Thoracic aorta (tissue), 2 donors: ENCODE measurements at places on chromosomes 4 and X.
A peak's percentile ranks its signal among the peaks of the same experiment; 100 is the strongest.

GRCh38 chr4:39823191-39823590 lies 125.3 kb downstream of the UBE2K start:
- DNase-seq = no peak

GRCh38 chr4:42519803-42520417 lies 122.6 kb downstream of the SHISA3 start:
- DNase-seq = no peak

GRCh38 chr4:185778307-185778706 lies 33.7 kb downstream of the SORBS2 start:
- DNase-seq = no peak

- no peak for DNase-seq
These were observed 16.4 kb downstream of the EPHA5 start for GRCh38 chr4:65653740-65654361.

GRCh38 chr4:183074288-183074990 lies 24.6 kb upstream of the WWC2 start:
- no peak for DNase-seq

GRCh38 chr4:3295837-3296624 lies 3.2 kb downstream of the RGS12 start:
- DNase-seq = no peak

GRCh38 chr4:78710536-78710935 lies 65.6 kb upstream of the BMP2K start:
- DNase-seq = no peak

- no peak for DNase-seq
These were observed 199.0 kb upstream of the CXXC4 start for GRCh38 chr4:104693601-104694201.

GRCh38 chr4:42642101-42642797 lies 14.7 kb downstream of the ATP8A1 start:
- no peak for DNase-seq

GRCh38 chr4:153773236-153773690 lies 13.4 kb upstream of the RNF175 start:
- DNase-seq = no peak

DNA sequence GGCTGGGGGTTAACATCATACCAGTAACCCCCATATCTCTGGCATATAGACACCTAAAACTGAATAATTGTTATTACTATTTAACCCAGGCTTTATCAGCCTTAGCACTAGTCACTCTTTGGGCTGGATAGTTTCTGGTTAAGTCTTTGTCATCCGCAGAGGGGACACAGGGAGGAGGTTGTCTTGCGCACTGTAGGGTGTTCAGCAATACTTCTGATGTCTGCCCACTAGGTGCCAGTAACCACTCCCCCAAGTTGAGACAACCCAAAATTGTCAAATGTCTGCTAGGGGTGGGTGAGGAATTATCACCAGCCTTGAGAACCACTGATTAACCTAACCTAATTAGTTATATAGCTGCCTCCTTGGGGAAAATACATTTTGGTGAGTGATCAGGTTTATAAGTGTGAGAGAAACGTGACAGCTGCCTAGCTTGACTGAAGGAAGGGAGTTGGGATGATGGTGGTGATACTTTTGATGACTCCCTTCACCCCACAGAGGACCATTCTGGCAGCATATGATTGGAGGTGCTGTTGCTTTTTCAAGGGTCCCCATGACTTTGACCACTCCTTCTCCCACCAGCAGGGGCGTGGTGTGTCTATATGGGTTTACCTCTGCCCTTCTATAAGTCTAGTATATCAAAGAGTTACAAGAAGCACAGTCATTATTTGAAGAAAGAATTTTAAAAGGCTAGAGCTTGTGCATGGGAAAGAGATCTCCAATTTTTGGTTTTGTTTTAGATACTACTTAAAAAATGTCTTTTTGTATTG lies 140.9 kb downstream of the STIM2 start:
- DNase-seq = no peak

DNA sequence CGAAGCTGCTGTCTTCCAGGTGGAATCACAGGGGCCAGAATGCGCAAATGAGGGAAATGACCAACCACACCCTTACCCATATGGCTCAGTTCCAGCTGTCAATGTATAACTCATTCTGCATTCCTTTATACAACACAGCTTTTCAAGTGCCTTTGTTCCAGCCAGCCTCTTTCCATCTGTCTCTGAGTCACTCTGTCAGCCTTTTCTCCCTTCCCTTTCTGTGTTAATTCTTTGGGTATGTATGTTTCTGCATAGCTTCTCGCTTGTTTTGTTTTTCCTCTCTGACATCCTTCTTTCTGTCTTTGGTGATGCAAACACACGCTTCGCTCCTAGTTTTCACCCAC lies 54.5 kb downstream of the RS1 start:
- no peak for DNase-seq

DNA sequence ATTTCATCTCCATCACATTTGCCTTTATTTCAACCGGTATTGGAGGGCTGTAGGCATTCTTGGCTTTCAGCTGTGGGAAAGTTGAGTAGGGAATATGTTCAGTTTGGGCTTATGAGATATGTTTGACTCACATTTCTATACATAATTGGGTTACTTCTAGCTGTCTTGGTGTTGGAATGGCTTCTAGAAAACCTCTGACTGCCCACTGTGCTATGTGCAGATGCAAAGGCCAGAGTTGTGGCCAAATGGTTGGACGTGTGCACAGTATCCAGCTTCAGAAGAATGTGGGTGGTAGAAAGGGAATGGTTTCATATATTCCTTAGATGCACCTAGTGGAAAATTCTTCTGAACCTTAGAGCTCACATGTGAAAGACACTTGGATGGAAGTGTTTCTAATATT lies 92.6 kb upstream of the H2AZ1 start:
- no peak for DNase-seq

GRCh38 chrX:120690344-120690743 lies 60.5 kb upstream of the C1GALT1C1 start:
- no peak for DNase-seq

DNA sequence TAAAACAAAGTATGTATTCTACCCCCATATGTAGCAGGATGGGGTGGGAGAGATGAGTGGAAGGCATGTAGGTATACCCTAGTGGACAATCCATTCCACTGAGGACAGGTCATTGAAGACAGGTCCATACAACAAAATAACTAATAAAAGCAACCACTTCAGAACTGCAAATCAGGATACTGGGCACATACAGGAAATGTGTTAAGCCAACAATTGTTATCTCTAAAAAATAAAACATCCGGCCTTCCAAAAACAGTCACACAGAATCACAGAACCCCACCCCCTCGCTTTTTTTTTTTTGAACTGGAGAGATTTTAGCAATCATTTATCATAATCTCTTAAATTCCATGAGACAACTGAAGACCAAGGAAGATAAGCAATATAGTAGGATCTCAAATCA lies 112.9 kb downstream of the FRYL start:
- DNase-seq = no peak

GRCh38 chrX:63657821-63658220 lies 127.2 kb downstream of the ARHGEF9 start:
- DNase-seq = peak; percentile 40

GRCh38 chrX:152904151-152905080 lies 6.5 kb downstream of the ZNF185 start:
- no peak for DNase-seq

GRCh38 chr4:28388471-28388870 lies 1527.8 kb downstream of the STIM2 start:
- no peak for DNase-seq

DNA sequence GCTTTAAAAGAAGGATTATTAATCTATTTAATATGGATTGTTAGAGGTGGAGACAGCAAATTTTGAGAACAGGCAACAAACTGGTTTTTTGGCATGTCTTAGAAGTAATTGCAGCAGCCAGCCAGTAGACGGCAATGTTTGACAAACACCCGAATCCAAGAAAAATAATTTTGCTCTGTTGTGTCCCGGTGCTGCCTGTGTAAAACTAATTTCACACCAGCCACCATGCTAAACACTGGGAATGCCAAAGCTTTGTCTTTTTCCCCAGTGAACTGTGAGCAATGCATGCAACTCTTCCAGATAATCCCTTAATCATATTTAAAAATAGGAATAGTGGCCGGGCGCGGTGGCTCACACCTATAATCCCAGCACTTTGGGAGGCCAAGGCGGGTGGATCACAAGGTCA lies 25.9 kb downstream of the SMIM31 start:
- no peak for DNase-seq

GRCh38 chr4:78165758-78166157 lies 108.6 kb downstream of the FRAS1 start:
- DNase-seq = no peak

DNA sequence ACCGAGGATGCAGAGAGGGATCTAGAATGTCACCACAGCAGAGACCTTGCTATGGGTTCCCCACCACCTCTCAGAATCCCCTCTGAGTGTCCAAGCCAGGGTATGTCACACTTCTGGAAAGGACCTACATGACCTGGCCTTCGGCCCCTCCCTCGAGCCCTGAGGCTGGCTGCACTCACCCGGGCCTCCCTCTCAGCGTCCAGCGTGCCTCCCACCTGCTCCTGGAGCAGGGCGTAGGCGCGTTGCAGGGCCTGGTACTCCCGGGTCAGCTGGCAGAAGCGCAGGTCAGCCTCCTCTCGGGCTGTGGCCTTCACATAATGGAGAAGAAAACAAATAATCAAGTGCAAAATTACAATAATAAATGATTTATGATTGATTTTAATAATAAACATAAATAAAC lies 43.9 kb upstream of the C4orf50 start:
- DNase-seq = no peak

- DNase-seq = no peak
These were observed 248.1 kb downstream of the EVC2 start for GRCh38 chr4:5460106-5460801.

DNA sequence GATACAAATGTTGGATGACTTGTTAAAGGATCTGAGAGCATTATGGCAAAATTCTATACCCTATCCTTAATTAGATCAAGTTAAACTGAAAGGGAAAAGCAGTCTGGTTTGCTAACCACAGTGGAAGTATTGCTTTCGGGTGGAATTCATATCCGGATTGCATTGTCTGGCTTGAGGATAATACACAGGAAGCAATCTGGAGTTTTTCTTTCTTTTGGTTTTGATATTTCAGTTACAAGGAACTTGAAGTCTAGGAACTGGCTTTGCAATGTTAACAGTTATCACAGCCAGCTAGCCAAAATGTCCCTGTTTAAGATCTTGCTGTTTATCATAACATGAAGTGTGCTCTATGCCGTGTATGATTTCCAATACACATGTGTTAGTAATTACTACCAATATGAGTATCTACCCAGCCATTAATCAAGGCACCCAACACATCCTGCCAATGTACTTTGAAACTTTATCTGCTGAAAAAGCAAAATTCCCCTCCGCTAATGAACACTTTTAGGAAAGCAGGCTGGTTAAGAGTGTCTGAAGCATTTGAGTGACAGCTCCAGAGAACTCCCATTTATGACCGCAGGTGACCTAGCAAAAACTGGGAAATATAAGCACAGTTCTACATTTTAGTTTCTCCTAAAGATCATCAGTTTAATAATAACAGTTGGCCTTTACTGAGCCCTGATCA lies 146.4 kb downstream of the PALLD start:
- no peak for DNase-seq

DNA sequence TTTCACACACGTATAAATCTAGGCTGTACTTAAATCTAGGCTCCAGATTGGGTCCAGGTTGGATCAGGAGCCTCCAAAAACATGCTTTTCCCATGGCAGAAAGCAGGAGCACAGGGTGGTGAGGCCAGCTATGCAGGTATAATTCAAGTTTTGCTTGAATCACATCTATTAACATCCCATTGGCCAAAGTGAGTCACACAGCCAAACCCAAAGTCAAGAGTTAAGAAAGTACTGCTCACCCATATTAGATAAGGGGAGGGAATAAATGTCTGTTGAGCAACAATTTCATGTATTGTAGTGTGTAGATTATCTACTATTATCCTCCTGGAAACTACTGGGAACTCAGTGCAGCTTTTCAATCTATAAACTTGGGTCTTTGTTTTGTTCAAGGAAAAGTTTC lies 12.8 kb downstream of the SUPT20HL2 start:
- no peak for DNase-seq

GRCh38 chrX:8673201-8673600 lies 58.7 kb downstream of the ANOS1 start:
- DNase-seq = no peak

DNA sequence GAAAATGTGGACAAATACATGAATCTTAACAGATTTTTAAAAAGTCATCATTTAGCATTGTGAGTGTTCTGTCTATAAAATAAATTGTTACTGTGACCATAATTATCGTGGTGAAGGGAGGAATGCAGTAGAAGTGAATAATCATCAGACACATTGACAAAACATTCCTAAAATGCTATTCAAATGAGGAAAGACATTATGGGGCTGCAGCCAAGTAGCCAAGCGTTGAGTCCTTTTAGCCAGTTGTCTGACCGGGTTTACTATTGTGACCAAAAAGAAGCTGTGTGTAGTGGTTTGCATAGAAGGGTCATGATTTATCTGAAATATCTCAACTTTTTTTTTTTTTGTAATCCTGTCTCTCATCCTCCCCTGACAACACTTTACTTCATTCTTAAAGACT lies 19.5 kb downstream of the WWC2 start:
- DNase-seq = no peak

DNA sequence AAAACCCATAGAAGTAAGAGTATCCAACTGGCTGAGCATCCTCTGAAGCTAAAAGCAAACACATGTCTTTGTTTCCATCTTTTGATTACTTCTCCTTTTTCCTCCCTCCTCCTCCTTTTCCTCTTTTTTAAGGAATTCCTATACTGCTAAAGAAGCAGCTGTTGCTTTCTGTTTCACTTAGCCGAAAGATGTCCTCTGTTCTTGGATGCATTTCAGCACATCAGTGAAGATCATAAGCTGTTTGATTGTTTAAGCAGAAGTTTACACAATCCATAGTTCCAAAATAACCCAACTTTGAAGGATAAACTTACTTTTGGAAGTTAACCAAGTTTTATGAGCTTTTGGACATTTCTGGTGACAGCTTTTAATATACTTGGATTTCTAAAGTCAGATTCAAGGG lies 55.1 kb upstream of the TNIP3 start:
- no peak for DNase-seq

DNA sequence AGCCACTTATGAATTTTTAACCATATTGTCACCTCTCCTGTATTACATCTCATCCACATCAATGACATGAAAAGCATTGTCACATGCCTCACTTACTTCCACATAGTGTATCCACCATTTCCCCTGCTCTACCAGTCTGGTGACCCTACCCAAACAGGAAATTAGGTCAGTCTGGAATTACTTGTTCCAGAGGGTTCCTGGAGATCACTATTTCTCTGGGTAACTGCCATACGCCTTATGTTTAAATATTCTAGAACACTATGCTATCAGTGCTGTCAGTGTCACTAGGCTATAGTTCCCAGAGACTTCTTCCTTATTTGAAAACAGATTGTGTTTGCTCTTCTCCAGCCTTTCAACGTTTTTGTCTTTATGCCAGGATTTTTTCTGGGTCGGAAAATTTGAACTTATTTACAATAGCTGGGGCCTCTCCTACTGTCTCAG lies 15.0 kb downstream of the SRPX2 start:
- DNase-seq = no peak

DNA sequence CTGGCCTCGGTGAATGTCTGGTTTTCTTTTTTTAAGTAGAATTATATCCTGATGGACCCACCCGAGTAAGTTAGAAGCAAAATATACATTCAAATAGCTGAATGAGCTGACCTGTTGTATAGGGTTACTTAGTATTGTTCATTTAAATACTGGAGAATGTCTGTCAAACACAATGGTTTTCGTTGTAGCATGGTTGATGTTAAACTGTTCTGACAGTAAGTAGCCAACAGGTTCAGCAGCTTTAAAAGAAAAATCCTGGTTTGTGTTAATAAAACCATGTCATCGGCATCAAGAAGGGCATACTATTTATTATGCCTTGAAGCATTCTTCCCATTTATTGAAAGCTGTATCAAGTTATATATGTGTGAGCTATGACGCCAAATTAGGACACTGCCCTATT lies 149.6 kb downstream of the ANAPC10 start:
- no peak for DNase-seq
